ENCODE measurements at places on chromosomes 5 and 9.

DNA sequence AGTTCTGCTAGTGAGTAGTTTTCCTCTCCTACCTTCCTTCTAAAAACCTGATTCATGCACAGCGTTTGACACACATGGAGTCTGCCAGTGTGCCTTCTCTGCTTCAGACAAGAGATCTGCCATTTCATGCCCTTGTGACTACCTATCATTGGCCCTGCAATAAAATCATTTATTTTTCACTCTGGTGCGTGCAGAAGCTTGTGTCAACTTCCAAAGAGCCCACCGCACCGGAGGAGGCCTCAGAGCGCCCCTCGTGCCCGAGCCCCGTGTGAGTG lies 13.7 kb downstream of the HNRNPH1 start:
- DNase-seq = no peak

DNA sequence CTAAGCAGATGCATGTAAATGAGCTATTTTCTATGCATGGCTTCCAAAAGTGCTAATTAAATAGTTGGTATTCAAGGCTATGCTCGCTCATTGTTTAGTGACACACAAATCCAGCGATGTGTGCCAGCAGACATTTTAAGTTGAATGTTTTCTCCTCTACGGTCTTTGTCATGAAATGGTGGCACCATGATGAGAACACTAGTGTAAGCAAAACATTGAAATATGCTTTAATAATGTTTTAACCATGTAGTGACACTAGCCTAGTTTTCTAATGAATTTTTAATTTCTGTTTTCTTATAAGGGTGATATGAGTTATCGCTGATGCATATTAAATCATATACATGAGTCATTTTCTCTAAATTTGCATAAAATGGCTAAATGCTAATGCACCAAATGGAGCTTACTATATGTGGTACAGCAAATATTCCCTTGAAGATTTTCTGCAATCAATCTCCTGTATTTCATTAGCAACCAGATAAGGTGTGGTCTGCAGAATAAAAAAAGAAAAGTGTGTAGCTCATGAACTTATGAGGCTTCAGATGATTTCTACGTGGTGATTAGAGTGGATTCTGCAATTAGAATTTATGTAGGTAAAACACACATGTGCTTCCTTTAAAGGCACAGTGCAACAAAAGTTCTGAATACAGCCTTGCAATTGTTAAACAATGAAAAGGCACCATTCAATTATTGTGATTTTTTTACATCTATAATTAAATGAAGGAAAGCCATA lies 226.6 kb downstream of the MEF2C start:
- no peak for DNase-seq

DNA sequence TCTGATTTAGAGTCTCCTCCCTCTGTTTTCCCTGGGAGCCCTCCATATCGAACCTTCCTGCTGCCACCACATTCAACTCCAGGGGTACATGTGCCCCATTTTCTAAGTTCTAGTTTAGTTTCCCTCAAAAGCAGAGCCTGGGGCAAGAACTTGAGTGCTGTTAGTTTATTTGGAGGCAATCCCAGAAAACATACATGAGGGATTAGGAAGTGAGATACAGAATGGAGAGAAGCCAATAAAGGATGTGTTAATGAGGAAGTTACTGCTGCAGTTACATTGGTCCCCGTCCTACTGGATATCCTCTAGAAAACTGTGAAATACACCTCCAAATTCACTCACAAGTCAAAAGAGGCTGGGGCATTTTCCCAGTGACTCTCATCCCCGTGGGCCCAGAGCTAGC lies 159.4 kb upstream of the SMARCA2 start:
- DNase-seq = no peak

DNA sequence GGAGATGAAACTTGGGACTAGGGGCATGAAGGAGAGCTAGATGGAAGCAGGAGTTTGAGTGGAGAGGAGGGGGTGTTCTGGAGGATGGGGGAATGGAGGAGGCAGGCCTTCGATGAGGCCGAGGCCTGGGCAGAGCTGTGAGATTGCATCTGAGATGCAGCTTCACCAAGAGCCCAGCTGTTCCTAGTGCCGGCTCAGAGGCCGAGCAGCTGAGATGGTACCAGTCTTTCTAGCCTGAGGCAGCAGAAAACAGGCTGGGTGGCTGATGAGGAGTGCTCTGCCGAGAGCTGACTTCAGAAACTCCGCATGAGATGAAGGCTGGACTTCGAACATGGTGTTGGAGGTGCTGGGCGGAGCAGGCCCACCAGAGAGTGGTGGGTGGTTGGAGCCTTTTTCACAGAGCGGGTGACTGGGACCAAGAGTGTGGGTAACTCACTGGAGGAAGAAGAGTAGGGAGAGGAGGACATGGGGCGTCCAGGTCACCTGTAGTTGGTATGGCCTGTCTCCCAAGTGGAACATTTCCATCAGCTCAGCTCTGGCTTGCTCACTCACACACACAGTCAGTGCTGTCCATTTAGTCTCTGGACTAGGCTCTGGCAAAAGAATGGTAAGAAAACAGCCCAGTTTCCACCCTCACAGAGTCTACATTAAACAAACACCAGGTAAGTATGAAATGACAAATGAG lies 54.7 kb downstream of the TMOD1 start:
- no peak for DNase-seq

All from amniotic epithelial cell (primary cell).